Hematopoietic multipotent progenitor cell (in vitro differentiated cells): ENCODE measurements at places on chromosomes 6 and 20.
A peak's percentile ranks its signal among the peaks of the same experiment; 100 is the strongest.

DNA sequence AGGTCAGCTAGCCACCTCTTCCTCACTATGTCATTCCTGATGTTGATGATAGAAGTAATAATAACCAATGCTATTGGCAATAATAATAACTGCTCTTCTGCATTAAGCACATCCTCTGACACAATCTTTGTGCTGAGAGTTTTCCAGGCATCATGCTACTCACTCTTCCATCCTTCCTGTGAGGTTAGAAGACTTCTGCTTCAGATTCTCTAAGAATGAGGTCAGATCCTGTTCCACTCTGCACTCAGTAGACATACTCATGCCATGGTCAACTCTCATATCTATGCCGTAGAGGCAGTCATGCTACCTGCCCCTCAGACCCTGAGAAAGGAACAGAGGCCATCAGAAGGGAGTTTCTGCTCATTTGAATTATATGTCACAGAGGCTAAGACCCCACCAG is 98.1 kb upstream of the TOP1 start:
- DNase-seq: no peak

DNA sequence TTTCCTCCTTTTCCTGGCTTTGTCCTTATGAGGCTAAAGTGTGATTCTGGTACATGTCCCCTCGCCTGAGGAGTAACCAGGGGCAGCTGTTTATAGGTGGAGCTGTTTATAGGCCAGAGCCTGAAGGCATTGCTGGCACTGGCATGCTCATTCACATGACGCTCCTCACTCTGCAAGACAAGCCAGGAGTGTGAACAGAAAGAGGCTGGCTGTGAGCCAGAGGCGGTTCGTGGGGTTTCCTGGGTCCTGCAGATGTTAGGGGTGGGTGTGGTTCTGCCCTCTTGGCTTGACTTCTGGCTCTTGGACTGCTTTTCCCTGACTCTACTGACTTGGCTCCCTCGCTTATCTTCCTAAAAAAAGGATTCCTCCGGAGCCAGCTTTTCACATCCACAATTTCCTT is 12.8 kb upstream of the MDFI start:
- DNase-seq: no peak

GRCh38 chr6:86961455-86962200 is 24.3 kb downstream of the HTR1E start:
- DNase-seq: no peak

GRCh38 chr6:2957696-2958330 is 13.6 kb downstream of the SERPINB6 start:
- DNase-seq: no peak

GRCh38 chr6:51339728-51340127 is 521.1 kb downstream of the TFAP2B start:
- DNase-seq: no peak

GRCh38 chr6:36347621-36348020 is 10.9 kb upstream of the BNIP5 start:
- no peak for DNase-seq

GRCh38 chr6:39471954-39472659 is 149.6 kb upstream of the KCNK16 start:
- DNase-seq: peak; percentile 21

DNA sequence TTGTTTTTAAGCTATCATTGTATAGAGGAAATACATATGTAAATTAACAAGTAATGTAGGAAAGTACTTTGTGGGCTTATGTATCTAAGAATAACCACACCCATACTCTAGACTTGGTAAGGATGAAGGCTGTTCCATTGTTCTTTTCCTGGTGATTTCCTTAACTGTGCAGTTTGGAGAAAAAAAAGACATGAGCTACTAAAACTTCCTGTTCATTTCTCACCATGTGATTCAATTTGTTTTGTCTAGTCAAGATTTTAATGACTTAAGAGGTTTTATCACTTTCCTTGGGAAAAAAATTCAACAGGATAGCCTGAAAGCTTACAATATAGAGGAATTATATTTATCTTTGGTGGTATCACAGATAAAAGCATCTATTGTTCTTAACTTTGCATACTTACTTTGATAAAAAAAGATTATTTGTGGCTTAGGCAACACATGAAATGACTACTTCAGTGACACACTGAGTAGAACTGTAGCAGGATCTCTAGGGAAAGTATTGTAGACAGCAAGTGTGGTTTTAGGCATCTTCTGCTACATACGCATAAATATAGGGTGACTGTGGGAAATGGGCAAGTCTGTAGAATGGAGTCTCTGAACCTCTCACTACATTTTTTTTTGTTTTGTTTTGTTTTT is 80.3 kb downstream of the GJA1 start:
- no peak for DNase-seq

DNA sequence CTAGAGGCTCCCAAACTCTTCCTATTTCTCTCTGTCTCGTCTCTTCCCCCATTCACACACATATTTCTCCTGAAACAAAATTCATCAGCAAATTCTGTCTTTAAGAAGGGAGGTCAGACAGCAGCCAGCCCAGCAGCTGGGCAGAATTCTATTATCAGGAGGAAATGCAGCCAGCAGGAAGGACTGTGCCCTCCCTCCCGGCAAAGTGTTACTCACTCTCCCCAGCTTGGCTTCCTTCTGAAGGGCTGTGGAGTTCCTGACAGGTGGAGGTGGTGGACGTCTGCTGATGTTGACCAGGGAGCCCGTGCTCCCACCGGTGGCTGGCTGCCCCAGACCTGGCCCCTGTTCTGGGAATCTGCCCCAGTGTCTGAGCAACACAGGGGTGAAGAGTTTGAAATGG is 37.3 kb downstream of the KCNB1 start:
- DNase-seq: no peak

DNA sequence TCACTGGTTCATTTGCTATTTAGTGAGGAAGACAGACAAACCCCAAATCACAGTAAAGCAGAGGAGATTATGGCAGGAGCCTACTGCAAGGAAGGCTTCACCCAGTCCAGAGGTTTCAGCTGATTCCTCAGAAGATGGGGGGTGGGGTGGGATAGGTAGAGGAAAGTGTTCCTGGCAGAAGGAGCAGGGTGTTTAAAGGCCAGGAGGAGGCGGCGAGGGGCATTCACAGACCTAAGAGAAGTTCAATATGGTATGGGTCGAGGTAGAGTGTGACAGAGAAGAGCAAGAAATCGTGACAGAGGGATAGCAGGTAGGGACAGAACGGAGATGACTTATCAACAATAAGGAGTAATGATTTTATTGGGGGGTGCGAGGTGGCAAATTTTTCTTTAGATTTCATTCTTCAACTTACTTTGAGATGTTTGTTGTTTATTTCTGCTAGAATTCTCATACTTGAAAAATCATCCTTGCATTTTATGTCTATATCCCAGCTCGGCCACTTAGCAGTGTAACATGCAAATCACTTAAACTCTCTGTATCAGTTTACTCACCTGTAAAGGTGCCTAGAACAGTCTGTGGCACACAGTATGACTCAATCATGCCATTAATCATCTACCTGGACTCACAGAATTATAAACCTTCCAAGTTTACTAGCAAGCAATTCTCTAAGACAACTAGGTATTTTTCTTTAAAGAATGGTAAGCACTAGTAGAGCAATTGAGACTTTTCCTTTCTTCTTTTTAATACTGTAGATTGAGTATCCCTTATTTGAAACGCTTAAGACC is 176.7 kb downstream of the REV3L start:
- no peak for DNase-seq

DNA sequence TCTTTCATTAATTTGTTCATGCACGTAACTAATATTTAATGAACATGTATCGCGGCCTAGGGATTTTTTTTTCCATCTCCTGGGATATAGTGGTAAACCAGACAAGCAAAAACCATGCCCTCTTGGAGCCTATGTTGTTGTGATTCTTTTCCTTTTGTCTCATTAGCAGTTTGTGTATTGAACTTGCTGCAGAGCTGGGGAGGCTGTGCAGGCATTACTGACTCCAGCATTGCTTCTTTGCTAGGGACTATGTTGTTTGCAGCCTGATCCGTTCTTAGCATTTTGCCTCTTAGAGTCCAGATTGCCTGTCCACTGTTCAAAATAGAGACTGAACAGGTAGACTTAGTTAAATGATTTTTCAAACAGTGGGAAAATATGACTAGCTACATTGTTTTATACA is 9.7 kb downstream of the SCAF8 start:
- no peak for DNase-seq

DNA sequence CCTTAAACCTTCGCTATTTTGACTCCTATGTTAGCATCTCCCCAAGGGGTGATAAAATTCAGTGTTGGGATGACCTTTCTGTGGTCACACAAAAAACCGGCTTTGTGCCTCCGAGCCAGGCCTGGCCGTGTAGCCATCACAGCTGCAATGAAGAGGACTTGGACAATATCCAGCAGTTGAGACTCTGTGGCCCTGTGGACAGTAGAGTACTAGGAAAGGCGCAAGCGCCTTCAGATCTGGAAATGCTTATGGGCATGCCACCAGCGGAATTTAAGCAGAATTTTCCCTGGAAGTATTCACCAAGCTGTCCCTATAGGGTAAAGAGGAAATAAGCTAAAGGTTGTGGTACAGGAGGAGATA is 63.3 kb upstream of the SLC2A12 start:
- no peak for DNase-seq

DNA sequence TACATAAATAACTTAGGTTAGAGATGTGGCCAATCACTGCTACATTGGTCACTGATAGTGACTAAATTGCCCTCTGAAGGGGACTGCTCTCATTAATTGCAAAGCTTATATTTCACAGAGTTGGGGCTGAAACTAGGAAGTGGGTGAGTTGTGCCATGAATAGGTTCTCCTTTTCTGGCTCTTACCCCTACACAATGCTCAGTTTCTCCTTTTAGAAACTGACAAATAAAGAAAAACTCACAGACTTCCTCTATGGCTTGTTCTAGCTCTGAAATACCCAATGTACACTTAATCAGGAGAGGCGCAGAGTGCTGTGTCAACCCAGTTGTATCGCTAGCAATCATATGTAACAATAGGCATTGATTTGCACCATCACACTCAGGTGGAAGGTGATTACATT is 41.2 kb upstream of the PROKR2 start:
- DNase-seq: no peak

- no peak for DNase-seq
These were observed 13.0 kb upstream of the NRM start for GRCh38 chr6:30703821-30704220.

- DNase-seq: no peak
These were observed 156.2 kb upstream of the THBS2 start for GRCh38 chr6:169409742-169410312.

GRCh38 chr20:46683939-46684750 is 5.1 kb downstream of the TP53RK start:
- no peak for DNase-seq

GRCh38 chr6:168690271-168690670 is 249.3 kb downstream of the SMOC2 start:
- no peak for DNase-seq

GRCh38 chr6:150627585-150628025 is 27.9 kb downstream of the PLEKHG1 start:
- no peak for DNase-seq

DNA sequence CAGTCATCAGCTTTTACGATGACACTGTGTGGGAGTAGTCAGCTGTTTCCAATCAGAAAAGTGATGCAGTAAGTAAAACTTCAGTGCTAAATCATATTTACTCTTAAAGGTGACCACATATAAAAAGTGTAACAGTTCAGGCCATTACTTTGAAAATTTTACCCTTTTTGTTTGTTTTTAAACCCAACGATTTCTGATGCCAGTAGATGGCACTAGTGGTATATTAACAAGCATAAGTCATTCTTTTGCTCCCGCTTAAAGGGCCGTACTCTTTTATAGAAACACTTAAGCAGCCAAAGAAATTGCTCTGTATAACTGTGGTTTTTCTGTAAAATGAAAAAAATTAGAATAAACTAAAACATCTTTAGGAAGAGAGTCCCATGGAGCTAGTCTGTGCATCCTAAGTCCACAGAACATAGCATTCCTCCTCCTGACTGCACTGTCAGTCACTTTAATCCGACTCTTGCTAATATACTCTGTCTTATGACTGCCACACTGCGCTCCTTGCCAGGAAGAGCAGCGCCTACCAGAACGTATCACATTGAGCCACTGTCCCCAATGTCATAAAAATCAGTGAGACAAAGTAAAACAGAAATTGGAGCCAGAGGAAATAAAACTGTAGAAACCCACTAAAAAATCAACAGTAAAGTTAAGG is 25.0 kb downstream of the HEBP2 start:
- DNase-seq: peak; percentile 80
